ENCODE measurements at places on chromosomes 5 and 9.

DNA sequence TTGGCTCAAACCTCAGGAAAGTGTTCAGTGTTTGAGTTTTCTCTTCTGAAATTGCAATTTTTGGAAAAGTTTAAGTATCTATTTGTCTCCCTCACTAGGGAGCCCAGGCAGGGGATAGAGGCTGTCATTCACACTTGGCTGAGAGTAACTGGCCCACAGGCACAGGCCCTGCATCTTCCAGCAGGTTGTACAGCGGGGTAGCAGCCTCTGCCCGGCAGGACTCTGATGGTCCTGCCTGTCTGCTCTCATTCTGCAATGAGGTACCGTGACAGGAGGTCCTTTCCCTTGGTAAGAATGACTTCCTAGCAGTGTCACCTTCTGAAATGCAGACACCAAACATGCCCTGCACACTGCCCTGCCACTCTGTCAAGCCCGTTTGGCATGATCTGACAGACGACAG is 282.8 kb upstream of the DAP start:
- DNase-seq = no peak

GRCh38 chr9:106615118-106615889 is 247.7 kb upstream of the ZNF462 start:
- no peak for DNase-seq

DNA sequence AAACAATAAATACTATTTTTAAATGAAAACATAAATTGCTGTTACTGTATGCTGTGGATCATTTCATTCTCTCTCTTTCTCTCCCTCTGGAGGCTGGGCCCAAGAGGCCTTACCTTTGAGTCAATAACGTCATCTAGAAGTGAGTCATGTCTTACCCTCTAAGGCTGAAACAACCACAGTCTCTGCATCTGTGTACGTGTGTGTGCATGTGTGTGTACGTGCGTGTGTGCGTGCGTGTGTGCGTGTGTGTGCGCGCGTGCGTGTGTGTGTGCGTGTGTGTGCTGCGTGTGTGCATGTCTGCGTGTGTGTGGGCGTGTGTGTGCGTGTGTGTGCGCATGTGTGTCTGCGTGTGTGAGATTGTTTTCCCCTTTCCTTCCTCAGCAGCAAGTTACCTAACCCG is 13.6 kb upstream of the IL17B start:
- DNase-seq = no peak

GRCh38 chr9:126236273-126236672 is 90.4 kb upstream of the MVB12B start:
- DNase-seq = no peak

DNA sequence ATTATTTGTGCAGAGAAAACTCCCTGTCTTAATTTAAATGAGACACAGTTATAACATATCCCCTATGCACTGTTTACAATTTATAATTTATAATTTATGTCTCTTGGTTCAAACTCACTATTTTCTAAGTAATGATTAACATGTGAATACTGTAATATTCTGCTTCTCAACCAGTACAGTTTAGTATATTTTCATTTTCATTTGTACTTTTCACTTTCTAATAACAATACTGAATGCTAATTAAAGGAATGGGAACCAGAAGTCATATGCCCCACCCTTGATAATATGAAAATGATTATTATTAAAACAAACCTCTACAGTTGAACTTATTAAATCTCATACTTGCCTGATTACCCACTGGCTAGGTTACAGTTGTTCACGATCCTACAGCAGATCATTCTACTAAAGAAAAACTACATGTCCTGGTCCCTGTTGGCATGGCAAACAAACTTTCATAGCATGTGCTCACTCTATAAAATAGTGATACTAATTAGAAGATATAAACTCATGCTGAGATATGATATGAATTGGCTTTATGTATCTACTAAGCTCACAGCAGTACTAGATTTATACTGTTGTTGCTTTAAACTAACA is 66.4 kb downstream of the POU5F2 start:
- no peak for DNase-seq

- no peak for DNase-seq
Observed at GRCh38 chr9:71079451-71079850, 42.0 kb downstream of the TRPM3 start.

GRCh38 chr5:154370119-154370518 is 75.7 kb upstream of the SAP30L start:
- DNase-seq = no peak

GRCh38 chr5:1666221-1666620 is 133.4 kb downstream of the MRPL36 start:
- DNase-seq = no peak
